ENCODE measurements at places on chromosomes 2 and 18.
A peak's percentile ranks its signal among the peaks of the same experiment; 100 is the strongest.

DNA sequence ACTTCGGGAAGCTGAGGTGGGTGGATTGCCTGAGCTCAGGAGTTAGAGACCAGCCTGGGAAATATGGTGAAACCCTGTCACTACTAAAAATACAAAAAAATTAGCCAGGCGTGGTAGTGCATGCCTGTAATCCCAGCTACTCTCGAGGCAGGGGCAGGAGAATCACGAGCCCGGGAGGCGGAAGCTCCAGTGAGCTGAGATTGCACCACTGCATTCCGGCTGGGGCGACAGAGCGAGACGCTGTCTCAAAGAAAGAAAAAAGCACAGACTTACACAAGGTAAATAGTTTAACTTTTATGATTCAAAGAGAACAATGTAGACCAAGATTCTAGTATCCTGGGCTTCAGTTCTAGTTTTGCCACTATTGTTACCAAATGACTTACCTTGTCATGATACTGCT, 37.4 kb downstream of the NCKAP1 start:
- no peak for DNase-seq

DNA sequence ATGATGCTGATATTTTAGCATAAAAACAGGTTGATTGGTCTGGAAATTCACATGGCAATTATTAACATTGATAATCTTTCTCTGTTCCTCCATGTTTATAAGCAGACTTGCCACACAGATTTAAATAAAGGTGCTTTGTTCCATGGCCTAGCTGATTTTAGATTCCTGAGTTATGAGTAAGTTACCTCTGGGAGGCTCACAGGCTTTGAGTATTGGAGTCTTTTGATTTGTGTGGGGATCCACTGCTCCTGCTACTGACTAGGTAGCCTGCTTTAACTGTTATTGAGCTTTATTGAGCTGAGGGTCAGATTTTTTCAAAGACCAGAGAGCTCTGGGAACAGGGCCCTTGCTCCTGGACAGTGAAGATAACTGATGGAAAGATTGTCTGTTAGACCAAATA, 166.1 kb downstream of the ANKRD30B start:
- no peak for DNase-seq

- DNase-seq, result no peak
Measured at GRCh38 chr2:170368370-170368769, 190.4 kb downstream of the MYO3B start.

- DNase-seq, result no peak
Measured at GRCh38 chr2:132465917-132466316, 49.3 kb downstream of the GPR39 start.

DNA sequence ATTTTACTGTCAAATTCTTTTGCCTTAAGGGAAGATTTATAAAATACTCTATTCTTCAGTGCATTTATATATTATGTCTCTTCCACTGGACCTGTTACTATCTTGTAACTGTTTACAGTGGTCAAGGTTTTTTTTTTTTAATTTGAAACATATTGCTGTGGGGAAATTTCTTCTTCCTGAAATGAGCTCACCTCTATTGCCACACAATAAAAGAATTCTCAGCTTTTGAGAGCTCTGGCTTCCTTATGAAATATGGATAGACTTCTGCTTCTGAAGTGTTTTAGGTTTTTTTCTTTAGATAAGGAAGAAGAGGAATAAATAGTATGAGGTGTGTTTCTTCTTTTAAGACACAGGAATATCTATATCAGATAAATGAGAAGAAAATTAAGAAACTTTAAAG, 7.7 kb downstream of the VRK2 start:
- no peak for DNase-seq

GRCh38 chr18:74050807-74051206, 96.8 kb downstream of the FBXO15 start:
- no peak for DNase-seq

DNA sequence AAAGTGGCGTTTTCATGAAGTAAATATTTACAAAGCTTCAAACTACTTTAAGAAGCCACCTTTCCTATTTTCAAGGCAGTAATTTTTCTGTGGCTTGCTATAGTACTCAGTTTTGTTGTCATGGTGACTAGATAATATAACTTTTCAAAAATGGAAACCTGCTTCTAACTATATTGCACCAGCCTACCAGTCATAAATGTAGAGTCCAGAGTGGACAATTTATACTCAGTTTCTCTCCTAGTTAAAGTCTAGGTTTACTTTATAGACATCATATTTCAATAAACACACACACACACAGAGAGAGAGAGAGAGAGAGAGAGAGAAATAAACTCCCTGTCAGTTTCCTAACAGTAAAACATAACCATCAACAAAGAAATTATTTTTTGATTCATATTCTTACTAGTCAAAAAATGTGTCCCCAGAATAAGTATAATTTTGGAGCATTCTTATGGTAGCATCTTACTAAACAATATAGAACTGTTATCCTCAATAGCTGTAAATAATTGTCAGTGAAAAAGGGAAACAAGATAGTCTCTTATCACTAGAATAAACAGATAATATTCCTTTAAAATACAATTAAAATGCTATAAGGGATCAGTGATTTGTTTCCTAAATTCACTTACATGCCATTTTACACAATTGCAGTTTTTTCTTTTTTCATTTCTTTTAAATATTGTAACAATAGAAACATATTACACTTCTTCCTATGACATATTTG, 163.5 kb upstream of the BOD1L2 start:
- DNase-seq, result no peak

GRCh38 chr2:8176887-8177286, 505.0 kb upstream of the ID2 start:
- no peak for DNase-seq

GRCh38 chr2:135190799-135191198, 138.7 kb downstream of the RAB3GAP1 start:
- no peak for DNase-seq

DNA sequence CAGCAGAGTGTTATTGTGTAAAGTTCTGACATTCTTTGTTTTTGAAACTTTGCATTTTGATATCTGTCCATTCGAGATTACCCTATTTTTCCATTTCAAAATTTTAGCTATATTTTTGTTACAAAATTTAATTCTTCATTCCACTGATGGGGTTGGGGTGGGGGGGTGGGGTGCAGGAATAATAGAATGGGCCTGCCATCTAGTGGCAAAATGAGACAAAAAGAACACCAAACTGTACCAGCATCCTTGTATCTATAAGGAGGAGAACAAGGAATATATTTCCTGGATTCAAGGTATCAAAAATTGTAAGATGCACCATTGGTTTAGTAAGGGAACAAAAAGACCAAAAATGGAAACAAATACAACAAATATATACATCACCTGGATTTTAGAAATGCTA, 27.9 kb upstream of the TTR start:
- DNase-seq, result no peak

DNA sequence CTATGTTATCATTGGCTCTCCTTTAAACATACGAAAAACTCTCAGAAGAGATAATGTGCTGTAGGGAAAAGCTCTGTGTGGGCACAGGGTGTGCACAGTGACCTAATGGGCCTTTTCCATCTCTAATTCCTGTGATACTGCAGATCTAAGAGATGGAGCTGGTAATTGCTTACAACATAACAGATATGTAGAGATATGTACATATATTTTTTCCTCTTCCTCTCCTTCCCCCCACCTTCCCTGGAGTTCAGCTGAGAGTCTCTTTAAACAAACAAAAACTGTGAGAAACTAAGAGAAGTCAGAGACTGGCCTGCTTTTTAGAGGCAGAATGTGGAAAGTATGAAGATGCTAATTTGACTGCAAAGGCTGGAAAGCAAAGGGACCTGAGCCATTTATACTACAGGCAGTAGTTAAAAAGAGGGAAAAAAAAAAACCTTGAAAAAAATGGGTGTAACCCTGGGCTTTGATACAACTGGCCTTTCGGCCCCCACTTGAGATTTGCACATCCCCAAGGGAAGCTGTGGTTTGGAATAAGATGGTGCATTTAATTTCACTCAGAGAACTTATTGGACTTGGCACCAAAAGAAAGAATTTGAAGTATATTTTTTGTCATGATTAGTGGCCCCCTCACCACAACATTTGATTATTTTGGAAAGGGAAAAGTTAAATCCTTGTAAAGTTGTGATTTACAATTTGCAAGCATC, 502.2 kb upstream of the ZEB2 start:
- DNase-seq, result no peak

DNA sequence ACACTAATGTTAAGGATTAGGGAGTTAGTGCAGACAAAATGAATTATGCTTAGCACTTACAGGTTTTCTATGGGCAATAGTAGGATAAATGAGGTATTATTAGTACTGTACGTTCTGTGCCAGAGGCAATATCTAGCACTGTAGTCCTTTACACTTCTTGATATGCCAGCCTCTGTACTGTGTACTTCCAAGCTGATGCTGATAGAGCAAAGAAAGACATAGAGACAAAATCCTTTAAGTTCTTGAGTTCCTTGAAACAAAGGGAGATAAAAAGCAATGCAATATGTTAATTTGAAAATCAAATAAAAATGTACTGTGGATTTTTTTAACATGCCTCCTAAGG, 1234.0 kb upstream of the NXPH2 start:
- no peak for DNase-seq

GRCh38 chr2:142878031-142878678, 691 bp downstream of the KYNU start:
- DNase-seq, result no peak

- DNase-seq, result no peak
Measured at GRCh38 chr2:20362701-20363435, 12.2 kb upstream of the PUM2 start.

DNA sequence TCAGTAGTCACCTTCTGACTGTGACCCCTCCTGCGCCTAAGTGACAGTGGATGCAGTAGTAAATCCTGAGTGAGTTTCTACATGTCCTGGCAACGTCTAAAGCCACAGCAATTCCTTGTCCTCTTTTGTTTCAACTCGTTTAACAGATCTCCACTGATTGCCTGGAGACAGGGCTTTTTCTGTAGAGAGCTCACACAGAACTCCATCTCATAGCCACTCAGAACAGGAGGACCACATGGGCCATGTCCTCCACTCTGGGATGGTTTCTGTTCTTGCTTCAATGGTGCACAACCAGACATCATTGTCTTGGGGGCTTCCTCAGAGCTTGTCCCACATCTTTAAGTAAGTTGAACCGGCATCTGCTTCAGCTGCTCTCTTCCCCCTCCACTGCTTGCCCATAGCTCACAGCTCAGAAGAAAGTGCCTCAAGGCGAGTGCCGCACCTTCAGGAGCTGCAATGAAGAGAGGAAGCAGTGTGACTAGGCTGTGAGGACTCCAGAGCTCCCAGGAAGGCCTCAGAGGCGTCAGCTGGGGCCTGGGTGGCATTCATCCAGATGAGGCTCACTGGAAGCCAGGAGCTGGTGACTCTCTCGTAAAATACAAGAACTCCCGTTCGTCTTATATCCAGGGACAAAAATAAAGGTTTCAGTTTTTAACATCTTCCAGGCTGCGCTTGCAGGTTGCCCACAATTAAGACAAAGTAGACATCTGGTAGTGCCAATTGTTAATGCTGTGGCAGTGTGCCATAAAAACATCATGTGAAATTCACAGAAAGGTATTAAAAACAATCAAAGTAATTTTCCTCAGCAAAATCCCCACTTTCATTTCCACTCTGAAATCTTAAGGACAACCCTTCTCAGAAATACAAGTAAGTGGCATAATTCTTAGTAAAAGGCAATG, 37.3 kb downstream of the ST3GAL5 start:
- DNase-seq, result peak; percentile 32

GRCh38 chr2:12091201-12091806, 344.9 kb downstream of the LPIN1 start:
- DNase-seq, result no peak

DNA sequence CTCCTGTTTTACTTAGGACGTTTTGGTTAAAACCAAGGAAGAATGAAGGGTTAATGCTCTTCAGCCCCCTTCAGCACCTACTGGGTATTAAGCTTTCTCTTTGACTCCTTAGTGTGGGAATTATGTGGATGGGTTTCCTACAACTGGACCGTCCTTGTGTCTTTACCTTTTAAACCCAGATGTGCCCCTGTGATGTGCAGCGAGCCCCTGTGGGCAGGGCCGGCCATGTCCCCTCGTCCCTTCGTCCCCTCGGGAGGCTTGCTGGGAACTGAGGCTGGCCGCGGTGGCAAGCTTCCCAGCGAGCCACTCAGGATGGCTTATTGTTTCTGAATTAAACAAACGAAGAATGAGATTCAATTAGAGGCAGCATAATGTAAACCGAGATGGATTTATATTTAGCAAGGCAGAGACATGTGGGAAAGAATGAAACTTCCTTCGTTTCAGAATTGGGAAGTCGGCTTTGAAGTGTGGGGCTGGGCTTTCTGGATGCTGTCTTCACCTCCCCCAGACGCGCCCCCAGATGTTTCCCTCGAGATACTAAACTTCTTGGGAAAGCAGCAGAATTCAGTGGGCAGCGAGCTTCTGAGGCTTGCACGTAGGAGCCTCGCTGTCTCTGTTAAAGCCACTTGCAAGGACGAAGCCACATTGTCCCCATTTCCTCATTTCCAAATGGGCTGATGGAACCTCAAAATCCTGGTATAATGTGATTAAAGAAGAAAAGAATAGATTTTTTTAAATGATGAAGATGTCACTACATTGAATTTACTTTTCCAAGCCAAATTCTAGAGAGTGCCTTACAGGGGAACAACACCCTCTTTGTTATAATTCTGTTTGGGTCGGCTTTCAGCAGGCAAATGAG, 146.0 kb downstream of the VAPA start:
- no peak for DNase-seq

DNA sequence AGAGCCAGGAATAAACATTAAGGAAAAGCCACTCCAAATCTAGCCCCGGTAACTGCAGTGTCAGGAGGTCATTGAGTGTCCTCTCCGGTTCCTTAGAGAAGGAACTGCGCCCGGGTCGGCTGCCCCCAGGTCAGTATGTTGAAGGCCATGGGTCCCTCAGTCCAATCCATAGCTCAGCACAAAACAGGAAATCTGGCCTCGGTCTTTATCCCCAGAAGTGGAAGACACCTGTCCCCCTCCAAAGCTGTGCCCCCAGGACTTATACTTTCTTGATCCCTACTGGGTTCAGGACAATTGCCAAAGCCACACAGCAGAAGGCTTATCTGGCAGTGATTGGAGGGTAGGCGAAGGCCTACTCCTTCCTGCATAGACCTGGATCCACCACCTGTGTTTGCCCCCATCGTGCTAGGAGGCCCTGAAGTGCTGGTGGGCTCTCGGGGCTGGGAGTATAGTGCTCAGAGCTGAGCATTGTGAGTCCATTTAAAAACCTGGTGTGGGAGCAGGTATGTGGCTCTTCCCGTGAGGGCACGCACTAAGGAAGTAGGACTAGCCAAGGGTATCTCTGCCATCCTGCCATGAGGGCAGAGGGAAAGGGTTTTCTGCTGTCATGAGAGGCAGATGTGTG, 178.6 kb downstream of the SEPTIN10 start:
- DNase-seq, result no peak

- no peak for DNase-seq
Measured at GRCh38 chr2:215270118-215270451, 41.8 kb upstream of the ATIC start.

- no peak for DNase-seq
Measured at GRCh38 chr18:7879717-7880116, 312.6 kb downstream of the PTPRM start.

GRCh38 chr2:40281021-40281940, 170.6 kb downstream of the SLC8A1 start:
- DNase-seq, result no peak

All from CD4-positive, alpha-beta T cell treated with Interleukin-21 for 1 hour (primary cell).